ENCODE measurements at places on chromosomes 12 and 14. TPM values are rescaled to one million over a fixed set of nuclear protein-coding genes. Genes with fewer than 3 reads are reported as not detected.

The CISTR gene
- not detected for total RNA-seq

The C12orf50 gene
- 0.96 TPM for total RNA-seq

The CRACR2A gene
- total RNA-seq, result 1.4 TPM

The C14orf180 gene
- not detected for total RNA-seq

The ESRRB gene
- 0.69 TPM for total RNA-seq

The NAV3 gene
- total RNA-seq, result 64.8 TPM

The SOCS2 gene
- total RNA-seq, result 11.3 TPM

The PIGH gene
- total RNA-seq, result 39.5 TPM

GRCh38 chr12:116697305-116697704 is 40.6 kb downstream of the SPRING1 start:
- DNase-seq, result no peak

- no peak for DNase-seq
Observed at GRCh38 chr12:110741341-110742095, 1.2 kb downstream of the PPP1CC start.

DNA sequence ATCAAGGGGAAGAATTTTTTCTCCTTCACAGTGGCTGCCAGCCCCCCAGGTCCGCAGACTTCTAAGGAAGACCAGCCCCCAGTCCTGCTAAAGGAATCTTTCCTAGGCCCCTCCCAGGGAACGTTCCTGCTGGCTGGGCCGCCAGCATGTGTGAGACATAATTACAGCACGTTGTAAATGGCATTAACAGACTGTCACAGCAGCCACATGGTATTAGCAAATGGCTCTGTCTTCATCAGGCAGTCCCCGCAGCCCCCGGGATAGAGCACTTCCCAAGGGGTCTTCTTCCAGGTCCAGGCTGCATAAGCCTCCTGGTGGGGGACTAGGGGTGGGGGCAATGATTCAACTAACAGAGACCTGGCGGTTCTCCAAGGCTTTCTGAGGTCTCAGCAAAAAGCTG is 34.9 kb upstream of the FAM222A start:
- no peak for DNase-seq

- no peak for DNase-seq
Observed at GRCh38 chr12:124150168-124150567, 144.7 kb upstream of the RFLNA start.

Measured in dorsolateral prefrontal cortex (tissue), 122 donors.